ENCODE measurements at places on chromosomes 6 and 20.

- DNase-seq: no peak
These were observed 5.6 kb upstream of the STX16 start for GRCh38 chr20:58645412-58645968.

- DNase-seq: no peak
These were observed 74.0 kb upstream of the SULF2 start for GRCh38 chr20:47859278-47859677.

- DNase-seq: no peak
These were observed 535.2 kb upstream of the ID4 start for GRCh38 chr6:19301980-19302379.

DNA sequence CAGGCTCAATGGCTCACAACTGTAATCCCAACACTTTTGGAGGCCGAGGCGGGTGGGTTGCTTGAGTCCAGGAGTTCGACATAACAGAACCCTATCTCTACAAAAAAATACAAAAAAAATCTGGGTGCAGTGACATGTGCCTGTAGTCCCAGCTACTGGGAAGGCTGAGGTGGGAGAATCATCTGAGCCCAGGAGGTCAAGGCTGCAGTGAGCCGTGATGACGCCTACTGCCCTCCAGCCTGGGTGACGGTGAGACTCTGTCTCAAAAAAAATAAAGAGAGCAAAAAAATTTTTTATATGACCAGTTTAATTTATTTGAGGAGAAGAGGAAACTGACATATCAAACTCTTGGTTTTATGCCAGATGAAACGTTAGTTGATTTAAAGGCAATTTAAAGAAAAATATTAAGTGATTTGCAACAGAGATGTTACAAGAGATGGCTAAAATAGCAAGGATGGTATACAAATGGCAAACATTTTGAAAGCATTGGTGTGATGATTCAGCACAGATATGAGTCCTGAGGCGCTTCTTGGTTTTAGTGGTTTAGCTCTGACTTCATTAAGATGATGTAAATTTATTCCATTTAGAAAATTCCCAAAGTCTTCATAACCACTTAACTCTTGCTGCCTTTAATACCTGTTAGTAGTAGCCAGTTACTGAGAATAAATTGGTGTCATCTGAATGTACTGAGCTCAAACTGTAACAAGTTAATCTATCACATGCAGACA, 17.7 kb downstream of the GTF2H5 start:
- DNase-seq: no peak

DNA sequence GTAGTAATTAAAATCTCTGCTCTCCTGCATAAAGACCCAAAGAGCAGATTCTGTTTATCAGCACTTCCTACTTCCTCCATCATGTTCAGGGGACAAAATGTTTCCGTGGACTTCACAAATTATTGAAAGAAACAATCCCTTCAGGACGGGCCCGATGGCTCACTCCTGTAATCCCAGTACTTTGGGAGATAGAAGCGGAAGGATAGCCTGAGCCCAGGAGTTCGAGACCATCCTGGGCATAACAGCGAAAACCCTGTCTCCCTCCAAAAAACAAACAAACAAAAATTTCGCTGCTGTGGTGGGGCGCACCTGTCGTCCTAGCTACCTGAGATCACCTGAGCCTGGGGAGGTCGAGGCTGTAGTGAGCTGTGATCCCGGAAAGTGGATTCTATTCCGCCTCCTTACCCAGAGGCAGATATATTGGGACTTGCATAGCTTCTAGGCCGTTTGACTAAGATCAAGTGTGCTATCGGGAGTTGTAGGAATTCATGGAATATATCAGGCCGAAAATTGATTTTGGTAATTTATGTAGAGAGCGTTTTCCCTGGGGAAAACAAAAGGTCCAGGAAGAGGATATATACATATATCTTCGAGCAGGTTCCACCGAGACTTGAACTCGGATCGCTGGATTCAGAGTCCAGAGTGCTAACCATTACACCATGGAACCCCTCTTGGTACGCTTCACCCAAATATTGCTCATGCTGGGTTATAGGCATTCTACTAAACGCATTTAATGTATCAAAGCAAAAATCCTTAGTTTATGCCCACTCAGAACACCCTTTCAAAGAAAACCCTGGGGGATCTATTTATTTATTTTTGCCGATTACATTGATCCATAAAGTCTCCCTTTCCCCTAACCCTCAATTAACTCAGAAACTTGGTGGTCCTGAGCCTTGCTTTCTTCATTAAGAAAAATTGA, 74.5 kb upstream of the ZNF184 start:
- DNase-seq: no peak

- DNase-seq: no peak
These were observed 68.4 kb upstream of the BACH2 start for GRCh38 chr6:90365002-90365401.

GRCh38 chr6:28825732-28826293, 98.0 kb downstream of the TRIM27 start:
- DNase-seq: no peak

DNA sequence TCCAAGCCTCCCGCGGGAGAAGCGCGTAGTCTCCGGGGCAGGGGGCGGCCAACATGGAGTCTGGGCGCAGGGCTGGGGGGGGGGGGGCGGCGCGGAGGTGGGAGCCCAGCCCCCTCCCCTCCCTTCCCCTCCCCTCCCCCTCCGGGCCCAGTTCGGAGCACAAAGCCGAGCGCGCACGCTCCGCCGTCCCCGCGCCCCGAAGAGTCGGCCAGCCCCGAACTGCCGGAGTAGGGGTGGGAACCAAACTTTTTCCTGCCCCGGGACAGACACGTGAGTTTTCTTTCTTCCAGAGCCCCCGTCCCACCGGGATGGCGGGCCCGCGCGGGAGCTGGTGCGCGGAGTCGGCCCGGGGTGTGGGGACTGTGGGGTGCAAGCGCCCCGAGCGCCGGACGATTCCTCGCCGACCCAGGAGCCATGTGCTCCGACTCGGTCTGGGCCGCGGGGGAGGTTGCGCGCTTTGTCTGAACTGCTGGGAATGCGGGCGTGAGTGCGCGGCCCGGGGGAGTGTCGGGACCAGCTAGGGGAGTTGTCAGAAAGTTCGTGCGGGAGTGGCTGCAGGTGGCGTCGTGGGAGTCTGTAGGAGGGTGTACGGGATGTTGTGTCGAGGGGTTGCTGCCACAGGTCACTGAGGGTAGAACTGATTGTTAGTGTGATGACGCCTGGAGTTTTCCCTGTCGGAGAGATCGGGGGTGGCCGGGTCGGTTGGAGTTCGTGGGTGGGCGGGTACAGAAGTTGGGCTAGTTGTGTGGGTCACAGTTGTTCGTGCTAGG, 1.2 kb downstream of the TGIF2 start:
- peak; percentile 84 for DNase-seq

DNA sequence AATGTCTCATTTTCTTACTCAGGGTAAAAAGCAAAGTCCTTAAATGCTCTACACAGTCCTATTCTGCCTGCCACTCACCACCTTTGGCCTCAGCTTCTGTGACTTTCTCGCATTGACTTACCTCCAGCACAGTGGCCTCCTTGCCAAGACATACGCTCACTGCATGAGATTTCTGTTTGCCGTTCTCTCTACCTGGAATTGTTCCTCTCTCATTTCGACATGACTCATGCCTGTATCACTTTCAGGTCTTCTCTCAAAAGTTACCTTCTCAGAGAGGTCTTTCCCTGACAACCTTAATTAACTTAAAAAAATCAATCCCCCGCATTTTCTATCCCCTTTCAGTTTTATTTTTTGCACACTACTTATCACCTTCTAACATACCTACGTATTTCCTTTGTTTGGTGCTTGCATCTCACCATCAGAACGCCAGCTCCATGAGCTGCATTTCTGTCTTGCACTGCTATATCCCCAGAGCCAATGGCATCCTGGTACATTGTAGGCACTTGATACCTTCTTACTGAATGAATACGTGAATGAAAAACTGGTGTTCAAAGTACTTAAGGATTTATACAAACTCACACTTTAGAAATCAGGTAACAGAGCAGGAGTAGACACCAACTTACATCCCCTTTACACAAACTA, 24.5 kb downstream of the TENT5A start:
- no peak for DNase-seq
